ENCODE measurements at places on chromosomes 2 and 18.

DNA sequence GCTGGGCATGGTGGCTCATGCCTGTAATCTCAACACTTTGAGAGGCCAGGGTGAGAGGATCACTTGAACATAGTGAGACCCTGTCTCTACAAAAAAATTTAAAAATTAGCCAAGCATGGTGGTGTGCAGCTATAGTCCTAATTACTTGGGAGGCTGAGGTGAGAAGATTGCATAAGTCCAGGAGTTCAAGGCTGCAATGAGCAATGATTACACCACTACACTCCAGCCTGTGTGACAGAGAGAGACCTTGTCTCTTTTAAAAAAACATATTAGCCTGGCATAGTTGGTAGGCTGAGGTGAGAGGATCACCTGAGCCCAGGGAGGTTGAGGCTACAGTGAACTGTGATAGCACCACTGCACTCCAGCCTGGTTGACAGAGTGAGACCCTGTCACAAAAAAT, 13.7 kb downstream of the TRAPPC8 start:
- no peak for DNase-seq

DNA sequence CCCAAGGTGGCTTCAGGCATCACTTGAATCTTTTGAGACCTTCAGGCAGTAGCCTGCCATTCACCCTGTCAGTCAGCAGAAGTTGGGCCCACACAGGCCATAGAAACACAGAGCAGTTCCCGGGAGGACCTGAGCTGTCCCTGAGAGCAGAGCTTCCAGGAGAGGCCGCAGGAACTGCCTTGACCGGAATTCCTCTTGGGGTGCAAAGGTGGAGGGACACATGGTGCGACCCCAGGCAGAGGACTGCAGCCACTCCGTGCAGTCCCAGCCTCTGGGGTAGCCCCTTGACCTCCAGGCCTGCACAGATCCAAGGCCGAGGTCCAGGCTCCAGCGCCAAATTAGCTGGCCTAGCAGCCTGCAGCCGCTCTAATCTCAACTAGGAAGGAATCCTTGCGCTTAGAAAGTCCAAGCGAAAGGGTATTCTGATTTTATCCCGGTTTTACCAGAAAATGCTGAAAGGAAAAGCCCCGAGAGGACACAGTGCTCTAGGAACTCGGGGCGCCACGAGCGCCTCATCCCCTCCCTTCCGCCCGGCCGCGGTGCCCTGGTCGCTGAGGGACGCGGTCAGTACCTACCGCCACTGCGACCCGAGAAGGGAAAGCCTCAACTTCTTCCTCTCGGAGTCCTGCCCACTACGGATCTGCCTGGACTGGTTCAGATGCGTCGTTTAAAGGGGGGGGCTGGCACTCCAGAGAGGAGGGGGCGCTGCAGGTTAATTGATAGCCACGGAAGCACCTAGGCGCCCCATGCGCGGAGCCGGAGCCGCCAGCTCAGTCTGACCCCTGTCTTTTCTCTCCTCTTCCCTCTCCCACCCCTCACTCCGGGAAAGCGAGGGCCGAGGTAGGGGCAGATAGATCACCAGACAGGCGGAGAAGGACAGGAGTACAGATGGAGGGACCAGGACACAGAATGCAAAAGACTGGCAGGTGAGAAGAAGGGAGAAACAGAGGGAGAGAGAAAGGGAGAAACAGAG, 5.4 kb downstream of the SIX2 start:
- DNase-seq = no peak

- DNase-seq = no peak
Observed at GRCh38 chr2:135475128-135475527, 55.9 kb downstream of the ZRANB3 start.

GRCh38 chr2:96789245-96789617, 26.8 kb upstream of the CNNM3 start:
- no peak for DNase-seq

GRCh38 chr2:220277445-220277975, 650.1 kb downstream of the SLC4A3 start:
- no peak for DNase-seq

DNA sequence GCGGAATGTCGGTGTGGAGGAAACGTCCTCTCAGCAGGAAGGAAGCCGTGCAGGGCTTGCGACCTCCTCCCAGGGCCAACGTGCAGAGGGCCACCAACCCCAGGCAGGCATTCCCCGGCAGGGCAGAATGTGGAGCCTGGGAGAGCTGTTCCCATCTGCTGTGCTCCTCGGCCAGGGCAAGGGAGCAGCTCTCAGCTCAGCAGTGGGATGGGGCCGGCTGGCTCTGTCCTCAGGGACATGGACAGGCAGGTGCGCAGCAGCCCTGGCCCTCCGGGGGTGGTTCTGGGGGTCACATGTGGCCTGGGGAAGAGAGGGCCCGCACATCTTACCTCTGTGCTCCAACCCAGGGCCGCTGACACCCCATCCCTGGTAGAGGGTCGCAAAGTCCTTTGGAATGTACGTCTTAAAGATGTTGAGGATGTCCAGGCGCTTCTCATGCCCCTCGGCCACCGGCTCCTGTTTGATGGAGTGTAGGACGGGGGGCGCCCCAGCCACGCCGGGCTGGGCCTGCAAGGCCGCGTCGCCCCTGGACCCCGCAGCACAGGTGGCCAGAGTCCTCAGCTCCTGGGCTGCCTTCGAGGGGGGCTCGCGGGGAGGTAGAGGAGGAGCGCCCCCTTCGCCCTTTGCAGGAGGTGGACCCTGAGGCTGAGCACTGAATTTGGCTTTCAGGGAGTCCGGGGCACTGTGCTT, 116.4 kb downstream of the ZNF516 start:
- DNase-seq = no peak

DNA sequence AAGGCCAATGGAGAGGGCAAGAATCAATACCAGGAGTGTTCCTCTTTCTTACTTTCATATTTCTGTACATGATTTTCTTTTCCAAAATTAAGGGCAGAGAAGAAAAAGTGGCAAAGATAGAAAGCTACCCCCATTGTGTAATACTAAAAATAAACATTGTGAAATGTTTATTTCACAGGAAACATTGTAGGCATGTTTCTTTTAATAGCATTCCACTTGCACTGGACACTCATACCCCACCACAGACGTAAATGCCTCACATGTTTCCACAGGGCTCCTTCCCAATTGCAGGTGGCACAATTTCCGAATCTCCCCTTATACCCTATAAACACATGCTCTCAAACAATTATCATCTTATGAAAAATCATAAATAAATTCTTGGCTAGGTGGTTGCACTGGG, 645.1 kb upstream of the SETBP1 start:
- no peak for DNase-seq

DNA sequence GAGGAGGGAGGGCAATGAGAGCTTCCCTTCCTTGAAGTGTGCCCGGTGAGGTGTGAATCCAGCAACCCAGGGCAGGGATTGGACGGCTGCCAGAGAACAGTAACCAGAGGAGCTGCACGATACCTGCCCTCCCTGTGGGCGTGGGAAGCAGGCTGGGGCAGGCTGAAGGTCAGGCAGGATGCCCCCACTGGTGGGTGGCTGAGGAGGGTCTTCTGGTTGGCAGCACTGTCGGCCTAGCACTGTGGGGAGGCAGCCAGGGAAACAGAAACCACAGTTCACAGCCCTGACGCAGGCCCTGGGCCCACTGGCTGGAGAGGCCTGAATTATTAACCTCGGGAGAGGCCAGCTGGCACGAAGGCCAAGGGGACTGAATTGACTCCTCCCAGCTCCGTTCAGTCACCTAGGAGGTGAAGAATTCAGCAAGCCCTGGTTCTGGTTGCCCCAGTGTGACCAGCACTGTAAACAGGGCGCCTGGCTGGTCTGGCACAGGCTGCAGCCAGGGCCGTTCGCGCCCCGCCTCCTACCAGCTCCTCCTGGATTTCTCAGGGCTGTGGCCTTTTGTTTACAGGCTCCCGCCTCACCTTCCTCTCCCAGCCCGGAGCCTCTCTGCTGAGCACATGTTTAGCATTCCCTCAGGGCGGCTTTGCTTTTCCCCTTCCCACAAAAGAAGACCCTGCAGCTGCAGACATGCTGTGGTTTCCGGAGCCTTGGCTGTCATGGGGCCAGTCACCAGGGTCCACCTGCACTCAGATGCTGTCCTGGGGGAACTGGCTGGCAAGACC, 97.8 kb downstream of the B3GNT2 start:
- no peak for DNase-seq

- DNase-seq = no peak
Observed at GRCh38 chr2:178114462-178114861, 2.2 kb downstream of the RBM45 start.

DNA sequence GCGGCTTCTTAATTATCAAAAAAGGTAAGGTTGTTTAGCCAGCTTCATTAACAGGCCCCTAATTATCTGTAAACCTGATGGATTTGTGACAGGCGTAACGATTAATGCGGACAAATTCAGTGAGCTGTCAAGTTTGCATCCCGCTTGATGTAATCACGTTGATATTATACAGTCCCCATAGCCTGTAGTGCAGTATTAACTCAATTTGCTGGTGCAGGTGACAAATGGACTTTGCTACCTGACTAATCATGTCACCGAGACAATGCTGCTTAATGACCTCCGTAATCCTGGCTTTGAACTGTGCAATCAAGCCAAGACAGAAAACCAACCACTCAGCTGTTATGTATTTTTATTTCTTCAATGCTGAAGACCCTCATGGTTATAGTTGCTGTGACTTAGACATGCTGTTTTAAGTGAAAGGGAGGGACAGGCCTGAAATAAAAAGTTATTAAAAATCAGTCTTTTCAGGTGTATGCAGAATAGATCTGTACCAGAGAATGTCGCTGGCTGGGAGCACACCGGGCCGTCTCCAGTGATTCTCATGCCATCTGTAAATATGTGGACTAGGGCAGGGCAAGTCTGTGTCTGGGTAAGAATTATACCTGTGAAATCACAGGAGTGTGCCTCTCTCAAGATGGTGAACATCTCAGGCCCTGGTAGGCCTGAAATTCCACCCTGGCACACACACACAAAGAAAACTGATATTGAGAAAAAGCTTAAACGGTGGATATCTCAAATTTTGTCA, 4.3 kb downstream of the TSHZ1 start:
- no peak for DNase-seq

DNA sequence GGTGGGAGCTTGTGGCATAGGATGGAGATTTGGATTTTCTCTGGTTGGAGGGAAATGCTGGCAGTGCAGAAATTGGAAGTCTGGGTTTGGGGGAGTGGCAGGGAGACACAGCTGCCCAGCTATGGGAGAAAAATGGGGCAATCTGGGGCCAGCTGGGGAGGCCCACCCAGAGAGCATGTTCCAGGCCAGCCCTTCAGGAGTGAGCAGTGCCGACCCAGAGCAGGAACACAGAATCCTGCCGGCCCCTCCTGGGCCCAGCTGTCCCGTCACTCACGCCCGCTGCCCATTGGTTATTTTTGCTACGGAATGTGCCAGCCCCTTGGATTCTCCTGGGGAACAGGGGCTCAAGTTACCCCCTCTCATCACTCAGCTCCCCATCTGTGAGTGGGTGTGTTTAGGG, 4.9 kb downstream of the SPEG start:
- no peak for DNase-seq

GRCh38 chr2:50646226-50646625, 385.7 kb downstream of the NRXN1 start:
- DNase-seq = no peak

GRCh38 chr18:72543357-72544055, 636 bp downstream of the CBLN2 start:
- no peak for DNase-seq

GRCh38 chr2:53422979-53423378, 344.6 kb upstream of the CHAC2 start:
- DNase-seq = peak; percentile 4

DNA sequence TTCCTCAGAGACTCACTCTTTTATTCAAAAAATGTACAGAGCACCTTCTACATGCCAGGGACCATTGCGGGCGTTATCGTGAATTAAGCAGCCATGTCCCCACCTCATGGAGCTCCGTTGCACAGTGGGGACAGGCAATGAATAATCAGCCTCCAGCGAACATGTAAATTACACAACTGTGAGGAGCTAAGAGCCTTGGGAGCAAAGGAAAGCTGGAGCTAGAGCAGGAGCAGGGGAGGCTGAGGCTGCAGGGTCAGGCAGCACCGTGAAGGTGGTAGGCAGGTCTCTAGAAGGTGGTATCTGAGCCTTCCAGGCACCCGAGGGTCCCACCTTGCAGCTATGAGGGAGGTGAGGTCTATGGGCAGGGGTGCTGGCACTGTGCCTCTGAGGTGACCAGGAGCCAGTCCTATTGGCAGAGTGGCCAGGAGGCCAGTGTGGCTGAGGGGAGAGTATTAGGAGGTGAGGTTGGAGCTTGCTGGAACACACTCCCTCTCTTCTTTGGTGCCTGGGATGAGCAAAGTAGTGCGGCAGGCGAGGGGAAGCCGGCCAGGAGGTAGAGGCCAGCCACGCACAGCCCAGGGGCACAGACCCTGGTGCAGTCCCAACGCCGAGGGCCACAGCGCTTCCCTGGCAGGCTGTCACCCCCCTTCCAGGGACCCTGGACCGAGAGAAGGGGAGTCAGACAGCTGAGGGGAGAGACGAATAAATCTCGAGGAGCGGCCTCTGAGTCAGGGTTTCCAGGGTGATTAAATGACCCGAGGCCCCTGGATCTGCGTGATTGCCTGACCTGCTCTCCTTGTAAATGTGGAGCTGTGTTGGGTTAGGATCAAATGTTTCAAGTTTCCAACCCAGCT, 167.3 kb downstream of the SEPTIN10 start:
- DNase-seq = no peak

DNA sequence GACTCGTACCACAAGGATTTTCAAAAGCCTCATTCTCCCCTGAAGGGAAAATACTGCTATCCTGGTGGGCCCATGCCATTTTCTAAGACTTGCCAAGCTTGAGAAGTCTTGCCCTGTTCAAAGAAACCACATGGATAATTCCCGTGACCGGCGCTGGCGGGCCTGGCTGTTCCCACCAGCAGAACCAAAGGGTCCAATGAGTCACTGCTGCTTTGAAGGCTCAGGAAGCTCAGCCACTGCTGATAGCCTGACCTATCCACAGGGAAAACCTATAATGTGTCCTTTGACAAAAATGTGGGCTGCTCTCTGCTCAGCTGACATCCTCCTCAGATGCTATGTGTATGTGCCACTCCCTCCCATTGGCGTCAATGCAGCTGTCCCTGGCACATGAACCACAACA, 137.9 kb upstream of the RAB12 start:
- DNase-seq = no peak

- DNase-seq = no peak
Observed at GRCh38 chr2:176092270-176093144, at the start of gene HOXD13. Gene HOXD13, plus strand, starts transcription at chr2:176092721. Its CDS starts 170 bp downstream, at chr2:176092891.

- no peak for DNase-seq
Observed at GRCh38 chr2:60947056-60947455, 65.7 kb downstream of the REL start.

- no peak for DNase-seq
Observed at GRCh38 chr2:158799181-158799580, 4.1 kb downstream of the DAPL1 start.

- no peak for DNase-seq
Observed at GRCh38 chr2:234976479-234977227, 24.8 kb downstream of the SH3BP4 start.

GRCh38 chr18:26640541-26640940, 92.2 kb upstream of the KCTD1 start:
- no peak for DNase-seq

- no peak for DNase-seq
Observed at GRCh38 chr2:55782528-55783173, 89.0 kb upstream of the PNPT1 start.

DNA sequence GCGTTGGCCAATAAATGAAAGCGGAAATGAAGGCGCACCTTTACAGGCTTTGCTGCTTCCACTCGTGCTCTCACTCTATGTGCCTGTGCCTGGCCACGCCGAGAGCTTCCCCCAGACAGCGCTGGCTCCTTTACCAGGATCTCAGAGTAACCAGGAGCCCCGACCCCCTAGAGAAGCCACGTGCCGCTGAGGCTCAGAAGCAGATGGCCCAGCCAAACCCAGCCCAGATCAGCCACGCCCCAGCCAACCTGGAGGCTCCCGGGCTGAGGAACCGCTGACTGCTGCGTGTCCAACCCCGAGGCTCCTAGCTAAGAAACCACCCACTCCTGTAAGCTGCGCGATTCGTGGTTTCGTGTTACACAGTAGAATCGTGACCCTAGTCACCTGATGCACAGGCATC, 199.3 kb downstream of the NCK2 start:
- DNase-seq = no peak

Data from stimulated activated CD4-positive, alpha-beta T cell treated with anti-CD3 and anti-CD28 coated beads, Interleukin-1b, Interleukin-23, amount 100 ng/mL, for 48 hours (primary cell).